ENCODE measurements at places on chromosomes 7 and 10.

DNA sequence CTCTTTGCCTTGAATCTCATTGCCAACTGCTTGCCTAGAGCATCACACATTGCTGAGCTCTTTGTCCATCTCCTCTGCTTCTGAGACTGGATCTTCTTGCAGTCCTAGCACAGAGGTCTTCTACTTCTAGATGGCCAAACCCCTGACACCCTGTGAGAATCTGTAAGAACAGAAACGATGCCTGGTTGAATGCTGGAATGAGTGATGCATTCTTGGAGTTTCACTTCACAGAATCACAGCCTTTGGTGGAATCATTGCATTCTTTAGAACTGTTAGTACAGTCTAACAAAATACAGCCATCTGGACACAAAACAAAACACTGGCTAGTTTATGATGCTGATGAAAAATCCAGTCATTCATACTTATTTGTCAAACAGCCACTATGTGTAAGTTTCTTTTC lies 141.7 kb upstream of the ITGB1 start:
- no peak for DNase-seq

- no peak for DNase-seq
Observed at GRCh38 chr10:24528946-24529345, 194.7 kb downstream of the ARHGAP21 start.

GRCh38 chr10:69800665-69801064 lies 1.0 kb upstream of the COL13A1 start:
- no peak for DNase-seq

DNA sequence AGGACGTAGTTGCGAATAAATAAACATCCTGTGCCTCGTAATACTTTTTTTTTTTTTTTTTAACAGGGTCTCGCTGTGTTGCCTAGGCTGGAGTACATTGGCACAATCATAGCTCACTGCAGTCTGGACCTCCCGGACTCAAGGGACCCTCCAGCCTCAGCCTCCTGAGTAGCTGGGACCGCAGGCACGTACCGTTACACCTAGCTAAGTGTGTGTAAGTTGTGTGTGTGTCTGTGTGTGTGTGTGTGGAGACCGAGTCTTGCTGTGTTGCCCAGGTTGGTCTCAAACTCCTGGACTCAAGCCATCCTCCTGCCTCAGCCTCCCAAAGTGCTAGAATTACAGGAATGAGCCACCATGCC lies 573 bp upstream of the PON2 start:
- no peak for DNase-seq

- DNase-seq = no peak
Observed at GRCh38 chr7:69738396-69738951, 140.2 kb downstream of the AUTS2 start.

DNA sequence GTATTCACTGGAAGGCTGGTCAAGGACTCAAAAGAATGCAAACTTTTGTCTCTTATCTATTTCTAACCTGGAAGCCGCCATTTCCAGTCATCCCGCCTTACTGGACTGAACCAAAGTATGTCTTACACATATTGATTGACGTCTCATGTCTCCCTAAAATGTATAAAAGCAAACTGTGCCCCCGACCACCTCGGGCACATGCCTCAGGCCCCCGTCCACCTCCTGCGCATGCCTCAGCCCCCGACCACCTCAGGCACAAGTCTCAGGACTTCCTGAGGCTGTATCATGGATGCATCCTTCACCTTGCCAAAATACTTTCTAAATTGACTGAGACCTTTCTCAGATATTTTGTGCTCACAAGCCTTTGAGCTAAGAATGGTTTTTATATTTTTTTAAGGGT lies 148.6 kb downstream of the PTPRN2 start:
- DNase-seq = no peak

DNA sequence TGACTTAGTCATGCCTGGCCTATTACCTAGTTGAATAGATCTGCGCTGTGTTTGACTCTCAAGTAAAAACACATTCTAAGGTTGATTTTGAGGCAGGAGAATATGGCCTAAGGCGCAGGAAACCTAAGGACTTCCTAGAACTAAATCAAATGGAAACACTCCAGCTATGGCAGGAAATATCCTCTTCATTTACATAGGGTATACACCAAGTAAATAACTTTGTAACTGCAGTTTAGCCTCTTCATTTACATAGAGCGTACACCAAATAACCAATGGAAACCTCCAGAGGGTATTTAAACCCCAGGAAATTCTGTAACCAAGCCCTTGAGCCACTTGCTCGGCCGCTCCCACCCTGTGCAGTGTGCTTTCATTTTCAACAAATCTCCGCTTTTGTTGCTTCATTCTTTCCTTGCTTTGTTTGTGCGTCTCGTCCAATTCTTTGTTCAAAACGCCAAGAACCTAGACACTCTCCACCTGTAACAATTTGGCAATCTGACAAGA lies 35.6 kb upstream of the XRCC2 start:
- no peak for DNase-seq

GRCh38 chr7:120030876-120031275 lies 242.1 kb upstream of the KCND2 start:
- no peak for DNase-seq

DNA sequence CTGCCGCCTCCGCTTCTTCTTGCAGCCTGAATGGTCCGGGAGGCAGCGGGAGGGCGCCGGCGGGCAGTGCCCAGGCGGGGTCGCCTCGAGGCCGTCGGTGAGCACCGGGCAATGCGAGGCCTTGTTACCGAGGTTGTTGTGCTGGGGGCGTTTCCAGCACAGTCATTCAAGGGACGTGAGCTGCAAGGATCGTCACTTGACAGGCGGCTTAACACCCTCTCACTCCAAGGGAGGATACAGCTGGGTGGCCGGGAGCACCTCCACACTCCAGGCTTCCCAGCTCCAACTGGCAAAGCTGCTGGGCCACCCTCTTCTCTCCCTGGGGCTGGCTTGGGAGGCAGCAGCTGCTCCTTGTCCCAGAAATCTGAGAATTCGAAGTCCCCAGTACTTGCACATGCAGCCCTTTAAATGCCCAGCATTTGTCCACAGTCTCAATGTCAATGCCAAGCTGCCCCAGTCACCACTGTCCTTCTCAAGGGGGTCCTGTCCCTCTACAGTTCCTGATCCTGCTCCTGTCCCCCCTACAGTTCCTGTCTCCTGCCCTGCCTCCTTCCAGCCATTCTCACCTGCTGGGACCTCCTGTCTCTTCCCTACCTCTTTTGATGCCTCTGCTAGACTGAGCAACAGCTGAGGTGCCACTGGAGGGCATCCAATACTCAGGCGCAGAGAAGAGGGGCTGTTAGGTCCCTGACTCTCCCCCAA lies 4.4 kb upstream of the HOXA11 start:
- no peak for DNase-seq

GRCh38 chr7:28703037-28703765 lies 254.9 kb downstream of the TRIL start:
- DNase-seq = no peak

GRCh38 chr7:69564454-69565417 lies 33.5 kb upstream of the AUTS2 start:
- no peak for DNase-seq

DNA sequence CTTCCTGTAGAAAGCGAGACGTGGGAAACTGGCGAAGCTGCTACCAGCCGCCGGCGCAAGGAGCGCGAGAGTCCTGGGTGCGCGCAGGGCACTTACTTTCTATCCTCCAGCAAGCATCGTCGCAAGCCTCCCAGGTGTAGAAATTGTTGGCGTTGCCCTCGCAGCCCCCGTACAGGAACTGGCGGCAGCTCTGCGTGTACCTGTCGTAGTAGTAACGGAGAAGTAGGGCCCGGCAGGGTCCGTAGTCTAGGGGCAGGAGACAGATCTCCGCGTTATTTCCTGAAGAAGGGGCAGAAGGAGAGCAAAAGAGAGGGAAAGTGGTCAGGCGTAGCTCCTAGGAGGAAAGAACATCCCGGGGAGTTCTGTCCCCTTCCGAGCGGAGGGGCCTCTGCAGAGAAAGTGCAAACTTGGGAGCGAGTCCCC lies 501 bp downstream of the TFPI2 start:
- DNase-seq = no peak

GRCh38 chr7:145082366-145083161 lies 246.7 kb upstream of the TPK1 start:
- no peak for DNase-seq

- DNase-seq = no peak
Observed at GRCh38 chr10:23063045-23063972, 32.1 kb upstream of the MSRB2 start.

Measured in stimulated activated naive CD4-positive, alpha-beta T cell (primary cell).